ENCODE measurements at places on chromosomes 6 and 20. TPM values are rescaled to one million over a fixed set of nuclear protein-coding genes. Genes with fewer than 3 reads are reported as not detected.
A peak's percentile ranks its signal among the peaks of the same experiment; 100 is the strongest.

DNA sequence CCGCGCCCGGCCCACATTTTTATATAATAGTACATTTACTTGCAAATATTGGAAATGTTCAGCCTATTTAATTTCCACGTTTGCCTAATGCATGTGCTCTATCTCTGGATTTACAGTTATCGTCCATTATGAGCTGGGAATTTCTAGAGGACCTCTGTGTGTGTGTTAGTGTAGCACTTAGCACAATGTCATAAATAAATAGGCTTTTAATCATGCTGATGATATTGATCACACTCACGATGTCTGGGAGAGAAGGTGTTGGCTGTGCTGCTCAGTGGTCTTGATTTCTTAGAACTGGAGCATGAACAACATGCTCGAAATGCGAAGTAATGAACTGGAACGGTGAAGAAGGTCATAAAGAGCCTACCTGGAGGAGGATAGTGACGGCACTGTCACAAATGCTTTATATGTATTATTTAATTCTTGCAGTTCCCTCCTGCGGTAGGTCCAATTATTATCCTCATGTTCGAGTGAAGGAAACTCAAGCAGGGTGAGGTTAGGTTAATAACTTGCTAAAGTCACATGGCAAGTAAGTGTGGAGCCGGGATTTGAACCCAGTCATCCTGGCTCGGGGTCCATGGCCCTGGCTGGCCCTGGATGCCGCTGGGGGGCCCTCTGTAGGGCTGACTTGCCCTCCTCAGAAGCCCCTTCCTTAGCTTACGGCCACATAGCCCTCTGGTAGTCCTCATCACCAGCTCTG, 130.8 kb downstream of the ZDHHC14 start:
- no peak for ATAC-seq

GRCh38 chr6:106194949-106195921, 109.1 kb downstream of the PRDM1 start:
- peak; percentile 96 for ATAC-seq

GRCh38 chr6:158467923-158468322, 92.0 kb upstream of the TMEM181 start:
- peak; percentile 53 for ATAC-seq

DNA sequence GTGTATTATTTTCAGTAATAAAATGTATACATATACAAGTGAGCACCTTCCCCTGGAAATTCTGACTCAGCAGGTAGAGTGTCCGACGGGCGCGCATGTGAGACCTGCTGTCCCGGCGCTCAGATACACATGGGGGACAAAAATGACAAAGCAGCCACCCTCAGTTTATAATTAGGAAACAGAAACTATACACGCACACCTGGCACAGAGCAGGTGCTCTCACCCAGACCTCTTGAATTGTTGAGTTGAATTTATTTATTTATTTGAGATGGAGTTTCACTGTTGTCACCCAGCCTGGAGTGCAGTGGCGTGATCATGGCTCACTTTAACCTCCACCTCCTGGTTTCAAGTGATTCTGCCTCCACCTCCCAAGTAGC, 180.4 kb downstream of the ZDHHC14 start:
- ATAC-seq = no peak

GRCh38 chr6:138803861-138804260, 8.0 kb downstream of the ECT2L start:
- ATAC-seq = no peak

DNA sequence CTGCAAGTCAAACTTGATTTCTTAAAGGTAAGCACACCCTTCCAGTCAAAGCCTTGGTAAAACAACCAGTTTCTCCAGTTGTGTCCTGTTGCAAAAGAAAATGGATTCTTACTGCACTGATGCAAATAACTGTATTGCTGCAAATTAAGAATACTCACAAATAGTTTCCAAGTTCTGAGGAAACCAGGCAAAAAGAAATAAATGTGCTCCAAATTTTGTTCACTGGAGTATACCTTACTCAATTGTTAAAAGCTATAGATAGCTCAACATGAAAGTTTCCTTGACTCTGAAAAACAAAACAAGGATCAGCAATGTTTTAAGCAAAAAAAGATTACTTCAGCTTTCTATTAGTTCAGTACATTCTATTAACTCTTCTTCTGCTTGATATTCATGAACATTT, 75.2 kb downstream of the SLC16A10 start:
- no peak for ATAC-seq

- peak; percentile 98 for ATAC-seq
These were observed 114.7 kb downstream of the PSMB1 start for GRCh38 chr6:170438402-170438753.

DNA sequence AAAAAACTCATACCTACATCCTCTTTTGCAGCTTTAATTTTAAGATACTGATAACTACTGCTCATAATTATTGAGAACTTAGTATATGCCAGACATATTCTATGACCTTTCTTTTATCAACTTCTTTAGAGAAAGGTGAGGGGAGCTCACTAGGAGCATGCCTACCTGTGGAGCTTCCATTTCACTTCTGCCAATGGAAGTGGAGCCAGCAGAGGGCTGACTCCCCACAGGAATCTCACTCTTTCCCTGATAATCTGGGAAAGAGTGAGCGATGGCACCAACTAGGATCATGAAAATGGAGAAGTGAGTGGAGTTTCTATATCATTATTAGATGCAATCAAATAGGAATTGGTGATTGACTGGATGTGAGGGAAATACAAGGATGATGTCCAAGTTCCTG, 484.9 kb downstream of the LMBRD1 start:
- ATAC-seq = no peak

- ATAC-seq = no peak
These were observed 216.5 kb downstream of the COL19A1 start for GRCh38 chr6:70082830-70083229.

- peak; percentile 80 for ATAC-seq
These were observed 83.5 kb downstream of the ZMYND8 start for GRCh38 chr20:47272893-47273590.

DNA sequence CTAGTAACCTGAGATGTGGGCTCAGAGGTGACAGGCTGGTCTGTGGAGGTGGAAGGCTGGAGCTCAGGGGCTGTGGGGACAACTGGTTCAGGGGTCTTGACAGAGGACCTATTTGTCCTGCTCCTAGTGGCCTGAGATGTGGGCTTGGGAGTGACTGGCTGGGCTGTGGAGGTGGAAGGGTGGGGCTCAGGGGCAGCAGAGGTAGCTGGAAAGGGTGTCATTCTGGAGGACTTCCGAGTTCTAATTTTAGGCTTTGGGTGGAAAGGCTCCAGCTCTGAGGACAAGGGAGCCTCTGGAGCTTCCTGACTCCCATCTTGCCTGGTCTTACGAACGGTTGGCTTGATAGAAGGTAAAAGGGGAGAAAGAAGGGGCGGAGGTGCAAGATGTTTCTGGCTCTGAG, 11.5 kb downstream of the MDC1 start:
- no peak for ATAC-seq

GRCh38 chr20:36010076-36010475, 41.7 kb downstream of the CNBD2 start:
- ATAC-seq = no peak

DNA sequence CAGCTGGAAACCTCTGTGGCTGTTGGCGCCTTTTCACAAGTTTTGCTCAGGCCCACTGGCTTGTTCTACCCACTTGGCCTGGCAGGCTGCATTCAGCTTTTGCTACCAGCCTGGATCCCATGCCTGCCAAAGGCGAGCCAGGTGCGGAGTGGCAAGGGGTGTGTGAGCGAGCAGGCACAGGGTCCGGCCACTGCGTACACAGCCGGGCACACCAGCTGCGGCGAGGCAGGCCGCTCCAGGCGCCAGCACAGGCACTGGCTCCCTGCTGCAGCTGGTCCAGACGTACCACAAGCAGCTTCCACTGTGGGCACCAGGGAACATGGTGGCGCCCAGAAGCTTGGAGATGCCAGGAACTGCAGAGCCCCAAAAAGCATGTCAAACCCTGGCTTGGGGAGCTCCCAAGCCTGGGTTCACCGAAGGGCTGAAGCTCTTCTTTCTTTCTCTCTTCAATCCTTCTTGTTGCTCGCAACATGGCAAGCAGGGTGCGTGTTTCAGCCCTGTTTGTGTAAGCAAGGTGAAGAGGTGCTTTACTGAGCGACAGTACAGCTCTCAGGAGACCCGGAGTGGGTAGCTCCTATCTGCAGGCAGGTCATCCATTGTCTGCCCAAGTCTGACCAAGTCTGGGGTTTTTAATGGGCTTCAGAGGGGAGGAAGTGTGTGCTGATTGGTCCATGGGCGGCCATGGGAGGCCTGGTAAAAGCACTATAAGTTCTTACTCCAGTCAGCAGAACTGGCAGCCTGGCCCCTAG, 32.6 kb upstream of the GRM4 start:
- ATAC-seq = no peak

- ATAC-seq = no peak
These were observed 394.8 kb upstream of the AGPAT4 start for GRCh38 chr6:161668665-161669064.

The RNF144B gene
- 21.6 TPM for total RNA-seq

The NFATC2 gene
- total RNA-seq = 0.76 TPM

The BYSL gene
- 16.2 TPM for total RNA-seq

The DSP gene
- total RNA-seq = 1,306 TPM

The SLC17A9 gene
- 0.76 TPM for total RNA-seq

The BTNL2 gene
- not detected for total RNA-seq

The DNAH8 gene
- total RNA-seq = 0.04 TPM
